Activated CD8-positive, alpha-beta T cell treated with anti-CD3 and anti-CD28 coated beads for 36 hours (primary cell): ENCODE measurements at places on chromosomes 7 and 10. TPM values are rescaled to one million over a fixed set of nuclear protein-coding genes. Genes with fewer than 3 reads are reported as not detected.

- DNase-seq: no peak
These were observed 531.3 kb upstream of the MKI67 start for GRCh38 chr10:128657548-128657947.

TMEM270 gene
- not detected for total RNA-seq

DNA sequence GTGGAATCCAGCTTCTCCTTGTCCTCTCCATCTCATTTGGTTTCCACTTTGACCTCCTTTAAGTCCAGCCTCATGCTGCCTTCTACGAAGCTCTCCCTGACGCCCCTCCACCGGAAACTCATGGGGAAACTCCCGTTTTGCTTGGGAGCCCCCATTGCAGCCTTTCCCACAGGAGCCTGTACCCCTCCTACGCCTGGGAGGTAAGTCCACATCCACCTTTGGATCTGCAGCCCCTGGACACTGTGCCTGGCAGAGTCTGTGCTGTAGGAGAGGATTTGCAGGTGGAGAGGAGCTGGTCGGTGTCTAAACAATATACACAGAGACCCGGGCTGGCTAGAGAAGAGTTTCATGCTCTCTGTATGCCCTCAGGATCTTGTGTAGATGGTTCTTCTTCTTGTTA is 296.1 kb downstream of the GLRX3 start:
- no peak for DNase-seq

- no peak for DNase-seq
These were observed 127.8 kb upstream of the LANCL2 start for GRCh38 chr7:55237156-55237893.

- no peak for DNase-seq
These were observed 1059.4 kb downstream of the NRG3 start for GRCh38 chr10:82934429-82934828.

DNA sequence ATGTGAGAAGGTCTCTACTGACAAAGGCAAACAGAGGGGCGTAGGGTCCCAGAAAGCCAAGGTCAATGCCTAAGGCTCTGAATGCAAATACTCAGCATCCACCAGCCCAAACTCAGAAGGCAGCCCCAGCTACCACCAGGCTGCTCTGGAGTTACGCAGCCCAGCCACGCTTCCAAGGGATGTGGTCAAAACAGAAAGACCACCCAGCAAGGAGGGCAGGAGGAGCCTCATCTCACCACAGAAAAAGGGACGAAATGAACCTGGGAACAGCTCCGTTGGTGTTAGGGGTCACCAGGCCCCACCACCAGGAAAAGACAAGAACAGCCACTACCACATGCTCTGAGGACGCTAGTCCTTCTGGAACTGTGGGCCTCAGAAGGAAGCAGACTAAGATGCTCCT is 65.1 kb downstream of the CTBP2 start:
- no peak for DNase-seq

CHAT gene
- total RNA-seq: not detected

SFTPD gene
- total RNA-seq: not detected

UTF1 gene
- total RNA-seq: not detected

- no peak for DNase-seq
These were observed 739.7 kb downstream of the AUTS2 start for GRCh38 chr7:70338015-70338414.

GRCh38 chr7:50954245-50954644 is 171.5 kb upstream of the GRB10 start:
- DNase-seq: no peak

- DNase-seq: no peak
These were observed 55.7 kb upstream of the COL1A2 start for GRCh38 chr7:94338921-94339371.

DNA sequence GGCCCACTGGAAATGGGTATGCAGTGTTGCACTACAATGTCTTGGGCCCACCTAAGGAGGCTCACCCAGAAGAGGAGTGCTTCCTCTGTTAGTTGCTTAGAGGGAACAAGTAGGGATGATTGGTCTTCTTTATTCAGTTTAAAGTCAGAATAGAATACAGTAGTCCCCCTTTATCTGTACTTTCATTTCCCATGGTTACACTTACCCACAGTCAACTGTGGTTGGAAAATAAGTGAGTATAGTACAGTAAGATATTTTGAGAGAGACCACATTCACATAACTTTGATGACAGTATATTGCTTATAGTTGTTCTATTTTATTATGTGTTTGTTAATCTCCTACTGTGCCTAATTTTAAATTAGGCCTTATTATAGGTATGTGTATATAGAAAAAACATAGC is 151.4 kb downstream of the COL28A1 start:
- DNase-seq: no peak

TLX1 gene
- total RNA-seq: not detected

- no peak for DNase-seq
These were observed 15.0 kb upstream of the RNF32 start for GRCh38 chr7:156625580-156625979.

DNA sequence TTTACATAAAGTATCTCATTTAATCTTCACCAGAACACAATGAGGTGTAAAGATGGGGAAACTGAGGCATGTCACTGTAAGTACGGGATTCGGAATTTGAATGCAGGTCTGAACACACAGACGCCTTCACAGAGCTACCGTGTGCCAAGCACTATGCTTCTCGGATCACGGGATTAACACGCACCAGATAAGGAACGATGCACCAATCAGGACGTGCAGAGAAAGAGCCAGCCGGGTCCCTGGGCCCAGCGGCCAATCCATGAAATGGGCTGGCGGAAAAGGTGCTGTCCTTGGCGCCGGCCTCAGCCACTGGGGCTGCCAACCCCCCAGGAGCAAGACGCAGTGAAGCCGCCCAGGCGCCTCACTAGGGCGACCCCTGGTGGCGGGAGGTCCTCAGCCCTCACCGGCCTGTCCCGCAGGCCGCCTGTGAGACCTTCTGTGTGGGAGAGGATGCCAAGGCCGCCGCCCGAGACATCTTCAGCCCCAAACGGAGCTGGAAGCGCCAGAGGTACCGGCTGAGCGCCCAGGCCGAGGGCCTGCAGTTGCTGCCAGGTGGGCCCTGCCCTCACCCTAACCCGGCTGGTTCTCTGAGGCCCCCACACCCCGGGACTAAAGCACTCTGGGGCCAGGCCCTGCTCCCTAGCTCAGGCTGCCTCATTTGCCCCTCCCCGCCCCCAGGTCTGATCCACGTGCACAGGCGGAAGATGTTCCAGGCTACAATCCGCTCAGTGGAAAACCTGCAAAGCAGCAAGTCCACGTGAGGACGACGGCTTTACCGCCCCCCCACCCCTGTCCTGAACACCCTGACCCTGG is 15.6 kb downstream of the ATG9B start:
- peak; percentile 83 for DNase-seq

- DNase-seq: peak; percentile 73
These were observed 38.1 kb downstream of the TMEM130 start for GRCh38 chr7:98831641-98832221.

- DNase-seq: no peak
These were observed 40.4 kb upstream of the KIAA1217 start for GRCh38 chr10:24168258-24169170.

KCNH2 gene
- total RNA-seq: 0.29 TPM

PNLIP gene
- total RNA-seq: not detected

DNA sequence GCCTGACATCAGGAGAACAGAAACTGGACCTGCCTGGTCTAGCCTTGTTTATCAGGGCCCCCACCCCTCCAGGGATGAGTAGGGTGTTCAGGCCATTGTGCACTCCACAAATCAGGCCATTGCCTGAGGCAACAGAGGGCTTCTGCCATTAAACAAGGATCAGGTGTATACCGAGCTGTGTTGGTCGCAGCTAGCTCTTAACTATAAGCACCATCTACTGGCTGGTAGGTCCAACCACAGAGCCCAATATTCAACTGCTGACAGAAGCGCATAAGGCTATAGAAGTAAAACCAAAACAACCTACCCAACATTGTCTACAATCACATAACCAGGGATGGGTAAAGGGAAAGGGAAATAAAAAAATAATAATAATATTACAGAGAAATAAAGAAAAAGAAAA is 451.7 kb upstream of the TEX47 start:
- no peak for DNase-seq

DNA sequence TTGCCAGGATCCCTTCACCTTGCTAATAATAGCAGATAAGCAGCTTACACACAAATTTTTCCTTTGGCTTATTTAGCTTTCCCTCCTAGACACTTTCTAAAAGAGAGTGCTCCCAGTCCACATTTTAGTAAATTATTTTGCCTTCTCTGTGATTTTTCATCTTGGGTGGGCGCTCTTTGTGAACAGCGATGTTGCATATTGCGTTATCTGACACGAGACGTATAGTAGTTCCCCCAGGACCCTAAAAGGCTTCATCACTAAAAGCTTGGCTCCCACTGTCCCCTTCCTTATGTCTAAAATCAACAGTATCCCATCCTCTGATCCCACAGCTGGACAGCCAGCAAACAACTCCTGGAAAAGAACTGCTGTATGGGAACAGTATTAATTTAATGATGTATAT is 232.9 kb downstream of the DYNC1I1 start:
- no peak for DNase-seq

PARG gene
- 26.7 TPM for total RNA-seq

DNA sequence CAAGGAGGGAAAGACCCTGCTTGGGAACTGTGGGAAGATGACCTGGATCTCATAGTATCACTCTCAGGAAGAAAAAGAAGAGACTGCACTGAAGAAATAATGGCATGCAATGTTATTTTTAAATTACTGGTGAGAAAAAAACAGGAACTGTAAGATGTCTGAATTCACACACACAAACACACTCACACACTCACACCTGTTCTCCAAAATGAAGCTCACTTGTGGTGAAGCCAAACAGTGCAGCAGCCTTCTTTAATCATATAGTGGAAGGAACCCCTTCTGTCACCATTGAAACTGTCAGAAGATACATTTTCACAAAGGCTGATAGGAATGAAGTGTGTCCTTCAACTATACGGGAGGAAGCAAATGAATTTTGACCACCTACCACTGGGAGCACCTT is 156.5 kb upstream of the GHITM start:
- no peak for DNase-seq

DNA sequence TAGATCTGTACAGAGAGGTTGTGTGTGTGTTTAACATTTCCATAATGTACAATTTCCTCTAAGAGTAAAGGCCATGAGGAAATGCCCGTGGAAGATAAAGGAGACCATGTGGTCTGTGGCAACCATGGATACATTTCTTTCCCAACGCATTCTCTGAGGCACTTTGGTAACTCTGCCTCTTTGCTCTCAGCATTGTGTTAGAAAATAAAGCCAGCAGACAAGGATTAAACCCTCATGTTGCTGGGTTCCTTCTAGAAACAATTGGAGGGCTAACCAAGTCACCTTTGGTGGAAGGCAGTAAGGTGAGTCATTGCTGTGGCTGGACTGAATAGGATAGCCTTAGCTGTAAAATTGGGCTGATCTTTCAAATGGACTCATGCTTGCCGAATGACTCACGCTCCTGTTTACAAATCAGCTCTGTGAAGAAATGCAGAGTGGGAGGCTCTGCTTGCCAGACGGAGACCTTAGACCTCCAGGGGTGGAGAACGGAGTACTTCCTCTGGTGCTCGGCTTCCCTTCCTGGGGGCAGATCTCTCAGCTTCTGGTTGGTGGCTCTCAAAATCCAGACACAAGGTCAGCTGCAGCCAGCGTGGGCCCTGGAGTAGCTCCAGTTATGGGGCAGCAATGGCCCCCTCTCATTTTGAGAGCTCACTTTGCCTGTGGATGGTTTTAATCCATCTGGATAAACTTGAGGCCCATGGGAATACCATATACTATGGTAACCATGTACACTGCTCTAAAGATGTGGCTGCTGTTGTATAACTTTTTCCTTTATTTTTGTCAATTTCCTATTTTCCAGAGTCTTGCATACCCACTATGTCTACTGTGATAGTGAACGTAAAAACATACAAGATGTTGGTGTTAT is 137.3 kb downstream of the TCF7L2 start:
- DNase-seq: peak; percentile 14
